Activated CD4-positive, alpha-beta T cell treated with anti-CD3 and anti-CD28 coated beads, Interleukin-2, amount 10 ng/mL, durations not matched to agents 24 days and 14 days (primary cell): ENCODE measurements at places on chromosomes 16 and 17.
A peak's percentile ranks its signal among the peaks of the same experiment; 100 is the strongest.

DNA sequence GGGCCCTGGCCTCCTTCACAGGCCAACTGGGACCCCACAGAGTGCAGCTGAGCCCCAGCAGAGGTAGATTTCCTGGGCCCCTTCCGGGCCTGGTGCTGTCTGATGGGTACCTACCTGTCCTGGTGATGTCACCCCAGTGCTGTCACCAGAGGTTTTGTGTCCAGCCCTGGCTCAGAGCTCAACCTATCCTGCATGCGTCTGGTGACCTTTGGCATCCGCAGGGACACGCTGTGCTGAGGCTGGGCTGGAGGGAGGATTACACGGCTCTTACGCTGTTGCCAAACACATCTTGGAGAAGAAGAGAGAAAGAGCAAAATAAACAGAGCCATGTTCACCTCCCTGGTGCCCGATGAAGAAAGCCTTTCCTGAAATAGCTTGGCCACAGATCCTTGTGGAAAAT lies 70.6 kb upstream of the MED9 start:
- no peak for DNase-seq

- peak; percentile 56 for DNase-seq
These were observed 2.9 kb downstream of the IKZF3 start for GRCh38 chr17:39861235-39861634.

DNA sequence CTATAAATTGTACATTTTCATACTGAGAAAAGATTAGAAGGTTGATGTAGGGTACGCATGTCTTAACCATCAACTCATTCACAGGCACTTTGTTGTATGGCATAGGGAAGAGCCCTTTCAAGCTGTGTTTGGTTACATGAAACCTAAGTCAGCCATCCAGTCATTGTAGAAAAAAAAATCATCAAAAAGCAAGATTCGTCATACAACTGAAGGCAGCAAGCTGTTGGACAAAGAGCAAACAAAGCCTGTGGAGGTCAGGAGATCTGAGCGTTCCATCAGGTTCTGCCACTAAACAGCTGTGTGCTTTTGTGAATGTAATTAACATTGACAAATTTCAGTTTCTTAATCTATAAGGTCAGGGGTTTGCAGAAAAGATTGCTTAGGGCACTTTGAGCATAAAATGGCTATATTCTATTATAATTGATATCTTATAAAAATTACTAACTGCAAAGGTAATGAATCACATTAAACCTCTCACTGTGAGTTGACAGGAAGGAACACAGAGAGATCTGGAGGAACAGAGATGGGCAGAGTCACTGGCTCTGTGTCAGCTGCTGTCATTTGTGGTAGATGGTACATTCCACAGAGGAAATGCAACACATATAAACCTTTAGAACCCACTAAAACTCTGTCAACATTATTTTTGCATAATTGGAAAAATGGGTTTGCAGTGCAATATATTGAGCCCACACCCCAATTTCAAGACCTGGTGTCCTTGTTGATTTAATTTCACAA lies 66.3 kb upstream of the MYOCD start:
- DNase-seq = no peak

GRCh38 chr16:12942861-12943260 lies 41.5 kb downstream of the SHISA9 start:
- no peak for DNase-seq

DNA sequence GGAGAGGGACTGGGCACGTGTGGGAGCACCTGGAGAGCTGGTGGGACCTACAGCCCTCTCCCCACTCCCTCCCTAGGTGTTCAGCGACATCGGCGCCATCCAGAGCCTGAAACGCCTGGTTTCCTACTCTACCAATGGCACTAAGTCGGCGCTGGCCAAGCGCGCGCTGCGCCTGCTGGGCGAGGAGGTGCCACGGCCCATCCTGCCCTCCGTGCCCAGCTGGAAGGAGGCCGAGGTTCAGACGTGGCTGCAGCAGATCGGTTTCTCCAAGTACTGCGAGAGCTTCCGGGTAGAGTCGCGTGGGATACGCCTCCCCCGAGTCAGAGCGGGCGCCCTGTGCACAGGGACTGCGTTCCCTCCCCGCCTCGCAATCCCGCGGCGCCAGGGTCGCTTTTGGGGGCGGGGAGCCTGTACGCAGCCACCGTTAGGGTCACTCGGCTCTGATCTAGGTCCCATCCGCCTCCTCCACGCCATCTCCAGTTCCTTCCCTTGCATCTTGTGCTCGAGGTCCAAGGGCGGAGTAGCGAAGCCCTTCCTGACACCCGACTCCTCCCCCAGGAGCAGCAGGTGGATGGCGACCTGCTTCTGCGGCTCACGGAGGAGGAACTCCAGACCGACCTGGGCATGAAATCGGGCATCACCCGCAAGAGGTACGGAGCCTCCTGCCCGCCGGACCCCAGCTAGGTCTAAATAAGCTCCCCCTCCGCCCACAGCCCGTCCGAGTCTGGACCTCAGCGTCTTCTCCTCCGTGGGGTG lies 13.0 kb downstream of the SARM1 start:
- peak; percentile 91 for DNase-seq

DNA sequence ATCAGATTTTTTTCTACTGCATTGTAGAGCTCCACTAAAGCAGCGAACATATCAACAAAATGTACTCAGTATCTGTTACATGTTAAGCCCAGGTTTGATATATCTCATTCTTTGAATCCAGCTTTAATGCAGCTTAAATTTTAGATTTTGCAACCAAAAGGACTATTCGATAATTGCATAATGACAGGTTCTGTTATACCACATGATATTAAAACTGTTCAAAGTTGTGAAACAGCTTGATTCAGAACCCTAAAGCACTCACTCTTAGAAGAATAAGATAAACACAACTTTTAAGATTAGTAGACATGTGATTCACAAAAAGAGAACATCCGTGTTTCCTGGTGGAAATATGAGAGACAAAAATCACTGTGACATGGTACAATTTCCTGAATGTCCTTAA lies 427.9 kb downstream of the CDH11 start:
- no peak for DNase-seq

- no peak for DNase-seq
These were observed 99.2 kb upstream of the ZNF750 start for GRCh38 chr17:82938873-82939620.

DNA sequence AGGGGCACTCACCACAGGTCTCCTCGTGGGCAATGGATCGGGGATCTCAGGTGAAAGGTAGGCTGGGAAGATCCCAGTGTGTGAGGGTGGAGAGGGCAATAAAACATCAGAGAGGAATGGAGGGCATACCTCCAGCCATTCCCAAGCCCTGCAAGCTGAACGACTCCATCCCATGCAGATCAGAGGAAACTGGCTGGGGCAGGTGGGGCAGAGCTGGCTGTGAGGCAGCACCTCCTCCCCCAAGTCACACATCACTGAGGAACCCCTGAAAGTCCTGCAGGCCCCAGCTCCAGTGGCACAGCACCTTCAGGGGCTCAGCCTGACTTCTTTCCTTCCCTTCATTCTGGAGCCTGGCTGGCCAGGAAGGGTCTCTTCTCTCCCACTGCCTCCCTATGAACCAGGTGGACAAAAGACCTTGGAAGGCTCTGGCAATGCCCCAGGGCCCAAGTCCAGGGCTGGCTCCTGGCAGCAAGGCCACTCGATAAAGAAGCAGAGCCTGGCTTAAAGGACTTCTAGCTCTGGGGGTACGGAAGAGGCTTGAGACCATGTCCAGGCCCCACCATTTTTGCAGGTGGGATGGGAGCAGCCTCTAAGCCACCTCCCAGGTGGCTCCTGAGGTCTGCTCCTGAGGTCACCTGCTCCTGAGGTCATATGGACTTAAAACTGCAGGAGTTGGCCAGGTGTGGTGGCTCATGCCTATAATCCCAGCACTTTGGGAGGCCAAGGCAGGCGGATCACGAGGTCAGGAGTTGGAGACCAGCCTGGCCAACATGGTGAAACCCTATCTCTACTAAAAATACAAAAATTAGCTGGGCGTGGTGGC lies 13.5 kb upstream of the TMEM208 start:
- DNase-seq = no peak

- DNase-seq = no peak
These were observed 90.1 kb downstream of the EFCAB13 start for GRCh38 chr17:47413872-47414271.

GRCh38 chr17:50026837-50027171 lies 29.1 kb upstream of the ITGA3 start:
- peak; percentile 93 for DNase-seq

GRCh38 chr17:40471846-40472732 lies 28.8 kb downstream of the IGFBP4 start:
- DNase-seq = no peak

DNA sequence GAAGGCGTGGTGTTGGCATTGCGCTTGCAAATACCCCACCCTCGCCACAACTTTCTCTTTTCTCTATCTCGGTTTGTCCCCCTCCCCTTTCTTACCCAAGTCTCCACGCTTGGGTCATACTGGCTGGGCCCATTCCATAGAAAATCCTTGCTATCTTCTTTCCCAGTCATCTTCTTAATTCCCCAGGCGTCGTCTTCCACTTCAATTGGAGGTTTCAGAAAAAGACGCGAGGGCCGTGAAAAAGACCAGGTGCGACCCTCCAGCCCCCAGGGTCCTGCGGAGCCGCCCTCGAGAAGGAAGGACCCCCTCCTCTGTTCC lies 8.3 kb downstream of the IRX5 start:
- DNase-seq = peak; percentile 41

DNA sequence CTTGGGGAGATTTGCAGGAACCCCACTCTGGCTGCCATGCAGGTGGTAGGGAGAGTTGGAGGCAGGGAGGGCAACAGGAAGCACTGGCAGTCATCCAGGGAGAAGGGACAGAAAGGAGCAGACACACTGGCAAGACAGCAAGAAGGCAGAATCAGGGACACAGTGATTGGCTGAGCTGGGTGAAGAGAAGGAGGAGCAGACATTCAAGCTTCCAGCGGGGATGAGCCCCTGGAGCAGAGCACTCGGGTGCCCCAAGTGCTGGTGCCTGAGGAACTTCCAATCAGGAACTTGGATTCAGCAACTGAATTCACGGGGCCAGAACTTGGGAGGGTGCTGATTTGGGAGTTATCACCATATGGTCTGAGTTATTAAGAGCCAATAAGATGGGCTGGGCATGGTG lies 6.3 kb upstream of the ITGA3 start:
- no peak for DNase-seq

DNA sequence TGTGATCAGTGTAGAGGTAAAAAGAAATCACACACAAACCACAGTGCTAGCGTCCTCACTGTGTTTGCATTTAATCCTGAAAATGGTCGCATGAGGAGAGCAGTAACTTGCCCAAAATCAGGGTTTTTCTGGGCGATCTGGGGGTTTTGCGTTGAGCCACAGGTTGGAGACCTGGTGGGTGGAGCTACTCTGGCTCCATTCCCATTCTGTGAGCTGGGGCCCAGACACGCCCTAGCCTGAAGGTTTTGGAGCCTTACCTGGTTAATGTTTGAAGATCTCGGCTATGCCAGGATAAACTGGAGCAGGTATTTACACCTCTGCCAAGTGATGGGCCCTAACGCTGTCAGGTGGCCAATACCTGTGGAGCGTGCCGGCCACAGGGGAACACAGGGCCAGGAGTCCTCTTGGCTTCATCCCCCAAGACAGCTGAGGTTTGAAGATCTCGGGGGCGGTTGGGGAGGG lies 48.4 kb downstream of the MPRIP start:
- no peak for DNase-seq

- DNase-seq = no peak
These were observed 3.2 kb downstream of the SNTB2 start for GRCh38 chr16:69190046-69190588.

GRCh38 chr17:31061678-31062077 lies 33.1 kb upstream of the NF1 start:
- no peak for DNase-seq

DNA sequence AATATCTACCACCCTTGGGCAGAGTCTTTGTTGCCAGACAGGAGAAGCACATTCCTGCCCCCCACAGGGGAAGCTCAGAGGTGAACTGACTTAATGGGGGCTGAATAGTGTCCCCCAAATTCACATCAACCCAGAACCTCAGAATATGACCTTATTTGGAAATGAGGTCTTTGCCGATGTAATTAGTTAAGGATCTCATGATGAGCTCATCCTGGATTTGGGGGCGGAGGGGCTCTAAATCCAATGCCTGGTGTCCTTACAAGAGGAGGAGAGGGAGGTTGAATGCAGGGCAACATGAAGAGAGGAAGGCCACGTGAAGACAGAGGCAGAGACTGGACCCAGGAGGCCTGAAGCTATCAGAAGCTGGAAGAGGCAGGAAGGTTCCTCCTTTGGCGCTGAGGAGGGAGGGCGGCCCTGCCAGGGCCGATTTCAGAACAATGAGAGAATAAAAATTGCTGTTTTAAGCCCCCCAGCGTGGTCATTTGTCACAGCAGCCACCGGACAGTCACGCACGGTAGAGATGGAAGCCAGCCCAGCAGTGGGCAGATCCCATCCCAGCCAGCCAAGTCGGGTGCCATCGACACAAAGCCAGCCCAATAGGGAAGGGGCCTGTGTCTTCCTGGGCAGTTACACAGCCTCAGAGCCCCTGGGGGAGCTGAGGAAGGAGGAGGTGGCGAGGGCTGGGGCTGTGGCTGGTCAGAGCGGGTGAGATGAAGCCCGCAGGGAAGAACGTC lies 21.3 kb downstream of the C16orf74 start:
- no peak for DNase-seq

GRCh38 chr16:26651464-26651863 lies 415.3 kb upstream of the C16orf82 start:
- no peak for DNase-seq

GRCh38 chr16:12675852-12676251 lies 127.8 kb downstream of the CPPED1 start:
- DNase-seq = no peak

GRCh38 chr17:54947396-54947795 lies 21.1 kb downstream of the COX11 start:
- peak; percentile 25 for DNase-seq

GRCh38 chr17:17531156-17531555 lies 35.0 kb upstream of the RASD1 start:
- no peak for DNase-seq

DNA sequence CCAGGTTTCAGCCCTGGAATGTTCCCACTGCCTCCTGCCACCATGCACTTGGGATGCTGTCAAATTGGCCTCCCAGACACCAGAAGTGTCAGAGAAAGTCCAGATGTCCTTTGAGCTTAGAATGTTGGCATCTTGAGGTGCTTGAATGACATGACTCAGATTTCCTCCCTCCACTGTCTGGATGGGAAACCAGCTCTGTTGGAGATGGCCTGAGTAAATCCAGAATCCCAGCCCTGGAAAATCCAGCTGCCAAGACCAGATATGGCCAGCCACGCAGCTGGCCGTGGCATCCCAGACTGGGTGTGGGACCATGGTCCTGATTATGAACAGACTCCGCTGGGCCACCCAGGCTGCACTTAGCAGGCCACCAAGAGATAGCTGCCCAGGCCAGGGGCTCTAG lies 57.0 kb upstream of the CLEC3A start:
- DNase-seq = no peak

DNA sequence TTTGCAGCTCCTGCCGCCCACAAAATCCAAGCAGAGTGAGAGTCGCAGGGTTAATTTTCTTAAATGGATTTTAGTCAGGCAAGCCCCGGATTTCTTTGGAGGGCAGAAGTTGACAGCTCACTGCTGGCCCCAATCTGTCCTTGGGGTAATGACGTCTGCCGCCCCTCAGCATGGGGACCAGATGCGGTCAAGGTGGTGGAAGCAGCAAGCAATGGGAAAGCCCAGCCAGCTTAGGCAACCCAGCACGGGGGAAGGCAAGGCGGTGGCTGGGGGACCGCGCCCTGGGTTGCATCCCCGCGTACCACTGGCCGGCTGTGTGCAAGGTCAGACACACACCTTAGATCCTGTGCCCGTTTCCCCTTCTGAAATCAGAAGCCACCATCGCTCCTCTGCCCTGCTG lies 321.7 kb downstream of the C16orf95 start:
- no peak for DNase-seq

- no peak for DNase-seq
These were observed 32.3 kb downstream of the SLC7A5 start for GRCh38 chr16:87836844-87837581.

GRCh38 chr17:49444384-49444783 lies 29.7 kb upstream of the PHB1 start:
- DNase-seq = no peak

GRCh38 chr16:53220585-53220984 lies 165.8 kb downstream of the CHD9 start:
- no peak for DNase-seq
